ENCODE measurements at places on chromosomes 4 and X.

GRCh38 chr4:84496331-84496705, 2.8 kb downstream of the NKX6-1 start:
- no peak for DNase-seq

DNA sequence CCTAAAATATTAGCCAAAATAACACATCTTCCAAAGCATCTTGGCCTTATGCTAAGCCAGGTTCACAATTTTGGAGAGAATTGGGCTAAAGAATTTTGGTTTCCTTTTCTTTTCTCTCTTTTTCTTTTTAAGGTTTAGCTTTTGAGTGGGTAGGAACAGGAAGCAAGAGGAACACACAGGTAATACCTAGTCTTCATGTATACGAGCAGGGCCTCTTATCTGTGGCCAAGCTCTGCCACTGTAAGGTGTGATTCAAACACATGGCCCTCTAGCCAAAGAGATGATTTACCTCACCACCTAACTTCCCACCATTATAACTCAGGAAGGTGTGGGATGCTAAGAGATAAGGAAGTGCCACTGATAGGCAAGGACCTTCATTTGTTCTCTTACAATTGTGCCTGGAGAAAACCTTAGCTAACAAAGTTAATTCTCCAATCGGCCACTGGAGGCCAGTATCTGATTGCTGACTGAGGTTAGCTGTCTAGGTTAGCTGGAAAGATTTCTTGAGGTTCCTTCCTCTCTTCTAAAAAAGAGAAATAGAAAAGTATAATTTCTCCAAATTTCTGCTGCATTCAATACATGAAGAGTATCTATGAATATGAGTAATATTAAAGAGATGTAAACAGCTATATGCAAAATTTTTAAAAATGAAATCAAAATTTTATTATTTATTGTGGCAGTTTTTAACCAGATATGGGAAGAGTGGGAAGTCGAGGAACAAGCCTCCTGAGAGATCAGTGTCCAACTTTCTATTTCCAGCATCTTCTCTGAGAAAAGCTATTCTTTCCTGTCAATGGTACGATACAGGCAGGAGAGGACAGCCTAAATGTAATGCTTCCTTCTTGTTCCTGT, 30.1 kb upstream of the BBS7 start:
- peak; percentile 25 for DNase-seq

- no peak for DNase-seq
Observed at GRCh38 chr4:126445596-126445995, 1130.8 kb downstream of the FAT4 start.

- DNase-seq = no peak
Observed at GRCh38 chr4:45349859-45350258, 623.5 kb upstream of the GNPDA2 start.

DNA sequence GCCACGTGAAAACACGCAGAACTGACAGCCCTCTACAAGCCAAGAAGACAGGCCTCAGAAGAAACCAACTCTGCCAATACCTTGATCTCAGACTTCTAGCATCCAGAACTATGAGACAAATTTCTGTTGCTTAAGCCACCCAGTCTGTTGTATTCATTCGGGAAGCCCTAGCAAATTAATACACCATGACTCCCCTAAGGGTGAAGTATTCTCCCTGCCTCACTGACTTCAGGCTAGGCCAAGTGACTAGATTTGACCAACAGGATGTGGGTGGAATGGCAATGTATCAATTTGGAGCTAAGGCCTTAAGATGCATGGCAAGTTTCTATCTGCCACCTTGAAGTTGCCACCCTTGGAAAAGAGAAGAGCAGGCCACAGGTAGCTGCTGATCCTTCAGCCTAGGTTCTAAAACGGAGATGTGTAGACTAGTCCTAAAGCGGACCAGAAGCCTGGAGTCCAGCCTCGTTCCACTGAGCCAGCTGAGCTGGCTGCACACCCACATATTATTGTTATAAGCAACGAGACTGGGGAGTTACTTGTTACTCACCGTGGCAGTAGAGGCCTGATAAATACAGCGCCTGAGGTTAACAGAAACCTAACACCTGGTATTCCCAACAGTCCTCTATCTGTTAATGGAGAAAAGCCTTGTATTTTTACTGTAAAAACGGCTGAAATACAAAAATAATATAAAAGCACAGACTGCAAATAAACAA, 16.4 kb downstream of the SCARB2 start:
- no peak for DNase-seq

- DNase-seq = no peak
Observed at GRCh38 chrX:10722851-10723250, 102.5 kb upstream of the MID1 start.

GRCh38 chr4:114807357-114807756, 208.8 kb downstream of the UGT8 start:
- DNase-seq = no peak

Data from SHP77 treated with DMSO at 0.1 percent for 48 hours (cell line).